ENCODE measurements at places on chromosomes 11 and 22.

DNA sequence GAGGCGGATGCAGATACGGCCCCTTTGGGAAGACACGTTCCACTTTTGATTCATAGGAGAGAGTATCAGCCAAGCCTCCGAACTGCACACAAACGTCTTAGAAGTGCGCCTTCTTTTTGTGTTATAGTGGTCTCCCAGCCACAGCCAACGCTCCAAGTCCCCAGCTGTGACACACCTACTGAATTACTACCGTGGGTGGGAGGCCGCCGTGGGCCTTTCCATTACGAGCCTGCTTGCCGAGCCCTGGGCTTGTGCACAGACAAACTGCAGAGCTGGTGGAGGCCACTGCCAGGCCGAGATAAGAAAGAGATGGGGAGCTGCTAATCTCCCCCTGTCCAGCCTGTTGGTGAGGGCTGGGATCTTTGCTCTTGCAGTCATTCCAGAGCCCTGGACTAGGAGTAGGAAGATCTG lies 761 bp downstream of the HMBS start:
- no peak for DNase-seq

- no peak for DNase-seq
Measured at GRCh38 chr11:107683807-107684206, 28.0 kb downstream of the SLN start.

DNA sequence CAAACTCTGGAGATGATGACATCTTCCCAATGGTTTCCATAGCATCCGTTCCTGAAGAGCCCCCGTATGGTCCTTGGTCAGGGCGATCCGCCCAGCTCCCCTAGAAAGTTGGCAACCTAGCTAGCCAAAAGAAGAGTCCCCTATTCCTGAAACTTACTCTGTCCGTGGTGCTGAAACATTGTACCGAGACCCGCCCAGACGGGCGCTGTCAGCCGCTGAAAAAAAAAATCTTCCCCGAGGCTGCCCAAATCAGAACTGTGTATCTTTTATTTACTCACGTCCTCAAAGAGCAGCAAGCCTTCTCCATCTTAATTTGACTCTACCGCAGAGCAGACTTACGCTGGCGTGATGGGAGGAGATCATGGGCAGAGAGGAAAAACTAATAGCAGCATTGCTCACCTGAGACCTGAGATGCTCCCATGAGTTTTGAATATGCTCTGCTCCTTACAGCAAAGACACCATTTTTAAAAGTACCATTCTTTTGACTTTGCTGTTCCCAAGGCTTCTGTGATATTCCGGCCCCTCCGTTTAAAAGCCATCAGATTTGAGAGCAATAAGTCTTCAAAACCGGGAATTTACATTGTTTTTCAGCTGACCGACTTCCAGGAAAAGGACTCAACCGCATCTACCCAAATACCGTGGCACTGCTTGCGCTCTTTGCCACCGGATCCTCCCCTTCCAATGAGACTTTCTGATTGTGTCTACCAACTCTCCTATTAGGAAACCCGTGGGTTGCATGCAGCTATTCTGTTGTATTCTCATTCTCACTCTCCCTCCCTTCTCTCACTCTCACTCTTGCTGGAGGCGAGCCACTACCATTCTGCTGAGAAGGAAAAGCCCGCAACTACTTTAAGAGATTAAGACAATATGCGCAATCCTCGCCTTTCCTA lies at the start of gene SLC17A6:
Gene SLC17A6, plus strand, starts transcription at position 786 of the 890 bp plus-strand sequence. CDS start 153 bp downstream, outside the sequence.
- no peak for DNase-seq

GRCh38 chr11:43937434-43938411 lies 4.7 kb upstream of the C11orf96 start:
- DNase-seq, result no peak

DNA sequence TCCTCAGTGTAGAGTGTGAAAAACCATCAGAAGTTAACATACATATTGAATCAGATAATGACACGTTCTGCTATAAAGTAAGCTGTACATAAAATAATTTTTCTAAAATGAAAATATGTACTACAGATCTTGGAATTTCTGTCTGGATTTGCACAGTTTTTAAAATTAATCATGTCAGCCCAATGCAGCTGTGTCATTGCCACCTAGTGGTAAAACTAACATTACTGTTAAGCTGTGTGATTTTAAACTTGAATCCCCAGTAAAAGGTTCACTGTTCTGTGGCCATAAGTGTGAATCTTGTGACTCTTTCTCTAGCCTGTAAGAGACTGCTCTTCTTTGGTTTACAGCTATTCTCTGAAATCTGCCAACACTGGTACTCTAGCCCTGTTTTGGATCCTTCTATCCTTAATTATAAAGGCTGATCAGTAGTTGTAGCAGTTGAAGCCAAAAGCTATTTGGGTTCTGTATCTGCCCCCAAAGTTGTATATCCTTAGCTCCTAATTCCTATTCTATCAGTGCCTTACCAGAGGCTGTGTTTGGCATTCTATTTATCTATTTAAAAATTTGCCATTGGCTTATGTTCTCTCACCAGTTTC lies 4.0 kb downstream of the JRKL start:
- DNase-seq, result peak; percentile 13

GRCh38 chr11:4025248-4025966 lies 69.2 kb upstream of the RRM1 start:
- DNase-seq, result no peak

- no peak for DNase-seq
Measured at GRCh38 chr11:61680622-61681221, 531 bp downstream of the DAGLA start.

DNA sequence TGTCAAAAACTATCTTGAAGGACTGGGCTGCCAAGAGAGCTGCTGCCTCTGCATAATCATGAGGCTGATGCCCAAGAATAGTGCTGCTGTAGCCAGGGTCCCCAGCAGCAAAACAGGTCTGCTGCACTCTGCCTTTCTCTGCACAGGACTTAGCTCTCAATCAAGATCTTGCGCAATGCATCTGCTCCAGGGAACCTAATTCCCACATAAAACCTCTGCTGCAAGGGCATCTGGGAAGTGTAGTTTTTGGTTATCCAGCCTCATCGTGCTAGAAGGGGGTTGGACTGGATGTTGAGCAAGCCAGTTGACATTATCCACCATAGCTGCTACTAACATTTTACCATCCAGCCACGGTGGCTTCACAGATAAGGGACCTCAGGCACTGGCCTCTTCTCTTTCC lies 192.7 kb downstream of the C11orf91 start:
- DNase-seq, result no peak

Measured in CD4-positive, alpha-beta T cell treated with Interleukin-17A for 4 hours (primary cell).